ENCODE measurements at places on chromosomes 1 and 21.

DNA sequence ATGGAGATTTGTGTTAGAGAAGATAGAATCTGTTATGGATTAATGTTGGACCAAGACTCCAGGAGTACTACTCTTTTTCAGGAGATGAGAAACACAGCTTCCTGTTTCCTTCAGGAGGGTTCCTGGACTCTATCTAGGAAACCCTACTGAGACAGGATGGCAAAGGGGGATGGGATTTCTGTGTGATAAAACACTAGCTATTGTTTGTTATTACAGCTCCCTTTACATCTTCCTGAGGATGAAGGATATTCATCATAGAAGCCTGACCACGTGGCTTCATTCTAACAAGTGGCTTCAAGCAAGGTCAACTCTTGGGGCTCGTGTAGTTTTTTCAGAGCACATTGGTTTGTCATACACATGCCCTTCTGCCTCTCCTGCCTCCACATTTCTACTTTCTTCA is 33.3 kb downstream of the RGL1 start:
- no peak for DNase-seq

- no peak for DNase-seq
Measured at GRCh38 chr1:7146710-7147109, 361.5 kb downstream of the CAMTA1 start.

GRCh38 chr1:119368554-119368953 is at the start of gene HAO2:
TSS of gene HAO2 (plus strand) at chr1:119368785. CDS start at chr1:119381086, 12,301 bp downstream.
- no peak for DNase-seq

- DNase-seq = peak; percentile 82
Measured at GRCh38 chr1:33181921-33182341, at the start of gene TRIM62. TSS of gene TRIM62 (minus strand) at chr1:33182043. CDS start at chr1:33181432, 611 bp downstream.

DNA sequence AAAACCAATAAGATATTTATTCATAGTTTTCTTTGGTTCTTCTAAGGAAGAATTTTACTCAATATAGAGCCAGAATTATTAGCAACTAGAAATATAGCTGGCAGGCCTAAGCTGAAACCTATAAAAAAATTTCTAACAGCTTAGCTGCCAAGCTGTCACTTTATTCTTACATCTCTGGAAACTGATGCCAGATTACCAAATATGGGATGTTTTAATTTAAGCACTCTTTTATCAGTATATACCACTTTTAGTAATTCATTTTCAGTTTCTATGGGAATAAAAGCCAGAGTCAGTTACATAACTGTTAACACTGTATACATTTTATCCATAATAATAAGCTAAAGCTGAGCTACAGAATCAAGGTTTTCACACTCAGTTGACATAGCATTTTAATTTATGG is 68.7 kb upstream of the MPC2 start:
- DNase-seq = no peak

- no peak for DNase-seq
Measured at GRCh38 chr1:172179918-172180317, 240.6 kb upstream of the C1orf105 start.

GRCh38 chr1:103106426-103107341 is 1.6 kb downstream of the COL11A1 start:
- DNase-seq = peak; percentile 7

DNA sequence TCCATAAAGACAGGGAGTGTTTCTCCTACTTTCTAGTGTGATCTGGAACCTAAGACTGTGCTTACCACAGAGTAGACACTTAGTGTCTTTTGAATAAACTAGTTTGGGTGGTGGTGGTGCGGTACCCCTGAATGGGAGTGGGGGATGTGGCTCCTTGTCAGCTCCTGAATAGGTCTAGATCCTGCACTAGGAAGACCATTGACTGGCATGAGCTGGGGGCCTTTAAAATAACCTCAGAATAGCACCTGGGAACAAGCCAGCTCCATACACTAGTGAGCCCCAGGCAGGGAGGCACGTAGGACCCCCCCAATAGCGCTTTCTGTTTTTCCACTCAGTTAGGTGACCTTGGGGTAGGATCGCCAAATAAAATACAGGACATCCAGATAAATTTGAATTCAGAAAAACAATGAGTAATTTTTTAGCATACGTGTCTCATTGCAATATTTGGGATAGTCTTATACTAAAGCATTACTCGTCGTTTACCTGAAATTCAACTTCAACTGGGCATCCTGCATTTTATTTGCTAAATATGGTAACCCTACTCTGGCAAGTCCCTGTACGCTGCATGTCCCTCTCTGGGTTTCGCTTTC is 45.6 kb downstream of the AZIN2 start:
- no peak for DNase-seq

DNA sequence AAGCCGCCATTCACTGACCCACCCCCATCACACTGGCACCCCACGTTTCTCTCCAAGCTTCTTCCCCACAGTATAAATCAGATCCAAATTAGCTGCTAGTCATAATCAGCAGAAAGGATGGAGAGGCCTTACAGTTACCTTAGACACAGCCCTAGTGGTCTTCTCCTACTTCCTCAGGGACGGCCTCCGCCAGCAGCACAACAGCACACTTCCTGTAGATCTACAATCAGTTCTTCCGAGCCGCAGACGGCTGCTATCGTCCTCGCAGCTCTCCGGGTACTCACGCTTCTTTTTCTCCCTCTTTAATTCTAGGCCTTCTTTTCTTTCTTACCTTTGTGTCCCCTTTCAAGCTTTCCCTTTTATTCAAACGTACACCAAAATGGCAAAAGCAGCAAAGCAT is 313.5 kb downstream of the SMYD3 start:
- no peak for DNase-seq

DNA sequence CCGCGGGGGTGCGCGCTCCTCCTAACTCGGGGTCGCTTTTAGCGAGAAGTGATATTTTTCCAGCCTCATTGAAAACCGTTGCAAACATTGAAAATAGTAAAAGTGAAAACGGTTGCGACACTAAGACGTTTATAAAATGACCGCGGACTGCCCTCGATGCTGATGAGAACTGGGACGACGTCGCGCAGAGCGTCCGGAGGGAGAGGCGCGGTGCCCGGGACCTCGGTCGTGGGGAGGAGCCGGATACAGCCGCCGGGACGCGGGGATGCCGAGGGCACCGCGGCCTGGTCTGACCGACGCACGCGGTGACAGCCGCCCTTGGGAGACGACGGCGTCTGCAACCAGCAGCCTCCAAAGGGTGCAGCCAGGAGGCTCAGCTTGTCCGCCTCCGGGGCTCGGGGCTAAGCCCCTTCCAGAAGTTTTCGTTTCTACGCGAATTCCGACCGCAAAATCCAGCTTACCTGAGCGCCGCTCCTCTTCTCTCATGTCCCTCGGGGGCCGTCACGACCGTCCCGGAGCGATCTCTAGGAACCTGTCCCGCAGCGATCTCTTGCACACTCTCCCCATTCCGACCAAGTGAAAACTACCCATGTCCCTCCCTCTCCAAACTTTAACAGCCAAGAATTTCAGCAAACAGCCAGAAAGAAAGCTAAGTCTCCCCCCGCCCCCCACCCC is 144.4 kb upstream of the ETS2 start:
- DNase-seq = no peak

DNA sequence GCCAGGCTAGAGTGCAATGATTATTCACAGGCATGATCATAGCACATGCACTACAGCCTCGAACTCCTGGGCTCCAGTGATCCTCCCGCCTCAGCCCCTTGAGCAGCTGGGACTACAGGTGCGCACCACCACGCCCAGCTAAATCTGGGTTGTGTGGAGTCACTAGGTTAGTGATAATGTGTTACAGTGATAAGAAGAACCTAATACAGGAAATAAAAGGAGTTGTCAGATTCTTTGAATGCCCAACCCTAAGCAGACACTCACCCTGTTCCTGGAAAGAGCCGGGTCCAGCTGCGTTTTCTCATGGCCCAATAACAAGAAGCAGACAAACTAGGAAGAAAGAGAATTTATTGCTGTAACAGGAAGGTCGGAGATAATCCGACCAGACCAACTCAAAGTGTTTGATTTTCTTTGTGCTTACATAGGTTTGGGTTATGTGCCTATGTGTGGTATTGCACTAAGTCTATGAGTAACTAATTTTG is 8.8 kb downstream of the IFNGR2 start:
- DNase-seq = no peak

GRCh38 chr1:174954073-174954460 is 45.7 kb upstream of the CACYBP start:
- peak; percentile 16 for DNase-seq

DNA sequence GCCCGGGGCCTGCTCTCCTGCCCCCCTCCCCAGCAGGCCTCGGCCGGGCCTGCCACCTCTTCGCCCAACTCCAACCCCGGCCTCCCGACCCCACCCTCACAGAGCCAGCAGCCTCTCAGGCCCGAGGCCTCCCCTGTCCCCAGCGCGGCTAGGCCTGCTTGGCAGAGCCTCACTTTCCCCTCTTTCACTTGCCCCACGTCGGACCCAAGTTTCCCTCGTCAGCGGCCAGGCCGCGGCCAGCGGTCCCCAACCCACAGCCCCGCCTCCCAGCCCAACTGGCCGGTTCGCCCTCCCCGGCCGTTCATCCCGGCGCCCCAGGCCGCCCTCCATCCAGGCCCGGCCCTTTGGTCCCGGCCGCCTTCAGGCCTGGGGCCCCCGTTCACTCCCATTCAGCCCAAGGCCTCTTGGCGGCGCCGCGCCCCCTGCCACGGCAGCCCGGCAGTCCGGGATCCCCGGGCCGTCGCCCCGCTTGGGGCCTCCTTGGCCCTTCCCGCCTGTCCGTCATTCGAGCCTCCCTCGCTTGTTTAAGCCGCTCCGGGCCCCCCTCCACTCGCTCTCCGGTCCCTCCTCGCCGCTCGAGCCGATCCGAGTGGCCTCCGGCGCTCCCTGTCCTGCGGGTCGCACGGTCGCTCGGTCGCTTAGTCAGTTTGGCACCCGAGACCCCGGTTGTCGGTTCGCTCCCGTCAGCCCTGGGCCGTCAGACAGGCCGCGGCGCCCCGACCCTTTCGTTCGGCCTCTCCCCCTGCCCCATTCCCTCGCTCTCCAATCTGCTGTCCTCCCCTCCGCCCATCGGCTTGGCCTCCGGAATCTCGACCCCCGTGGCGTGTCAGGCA is 1.4 kb downstream of the LRRC41 start:
- peak; percentile 34 for DNase-seq

GRCh38 chr1:7948960-7949359 is 8.3 kb upstream of the TNFRSF9 start:
- peak; percentile 43 for DNase-seq

DNA sequence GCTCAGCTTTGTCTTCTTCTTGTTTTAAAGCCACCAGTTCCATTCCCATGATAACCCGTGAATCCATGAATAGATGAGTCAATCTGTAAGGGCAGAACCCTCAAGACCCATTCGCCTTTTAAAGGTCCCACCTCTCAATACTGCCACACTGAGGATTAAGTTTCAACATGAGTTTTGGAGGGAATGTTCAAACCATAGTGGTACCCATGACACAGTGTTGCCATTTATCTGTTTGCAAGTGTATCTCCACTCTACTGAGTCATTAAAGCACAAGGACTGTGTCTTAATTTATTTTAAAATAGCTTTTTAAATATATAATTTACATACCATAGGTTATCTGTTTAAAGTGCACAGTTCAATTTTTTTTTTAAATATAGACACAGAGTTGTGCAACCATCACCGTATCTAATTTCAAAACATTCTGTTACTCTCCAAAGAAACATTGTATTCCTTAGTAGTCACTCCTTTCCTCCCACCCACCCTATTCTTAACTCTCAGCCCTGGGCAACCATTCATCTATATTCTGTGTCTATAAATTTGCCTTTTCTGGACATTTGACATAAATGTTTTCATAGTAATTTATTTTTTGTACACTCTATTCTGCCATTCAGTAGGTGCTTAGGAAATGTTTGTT is 4.8 kb upstream of the IL24 start:
- no peak for DNase-seq

DNA sequence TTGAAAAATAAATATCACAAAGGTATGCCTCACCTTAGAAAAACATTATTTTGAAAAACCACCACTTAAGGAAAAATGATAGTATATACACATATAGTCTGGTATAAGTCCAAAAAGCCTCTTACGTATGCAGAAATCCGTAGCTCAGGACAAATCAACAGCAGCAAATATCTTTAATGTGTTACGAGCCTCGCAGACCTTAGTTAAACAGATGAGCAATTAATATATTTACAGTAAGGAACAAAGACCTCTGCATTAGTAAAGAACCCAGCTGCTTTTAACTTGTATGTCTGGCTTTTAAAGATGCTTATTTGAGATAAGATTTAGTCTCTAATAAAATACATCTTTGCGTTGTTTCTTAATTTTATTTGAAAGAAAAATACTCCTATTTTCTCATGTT is 79.9 kb upstream of the CHRM3 start:
- DNase-seq = no peak

DNA sequence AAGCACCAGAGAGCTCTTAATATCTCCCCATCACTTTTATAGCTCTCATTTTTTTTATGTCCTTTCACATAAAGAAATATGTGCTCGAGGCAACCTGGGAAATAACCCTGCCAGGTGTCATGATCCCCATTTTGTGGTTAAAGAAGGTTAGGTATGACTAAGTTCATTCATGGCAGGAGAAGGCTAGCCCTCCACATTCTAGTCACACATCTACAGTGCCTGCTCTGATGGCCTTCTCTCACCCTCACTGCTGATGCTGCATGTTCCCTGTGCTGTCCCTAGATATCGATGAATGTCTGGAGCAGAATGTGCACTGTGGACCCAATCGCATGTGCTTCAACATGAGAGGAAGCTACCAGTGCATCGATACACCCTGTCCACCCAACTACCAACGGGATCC is 187.5 kb downstream of the TPR start:
- DNase-seq = no peak

All from CD4-positive, alpha-beta T cell treated with Interferon alpha-2 for 1 hour (primary cell).